Stomach (tissue), 19 donors: ENCODE measurements at places on chromosomes 11 and 22. TPM values are rescaled to one million over a fixed set of nuclear protein-coding genes. Genes with fewer than 3 reads are reported as not detected.

Gene EFCAB6
- 8.5 TPM for total RNA-seq

Gene GTF2H1
- total RNA-seq = 7.8 TPM

Gene OR52N4
- total RNA-seq = not detected

Gene OR5L1
- 0.37 TPM for total RNA-seq

Gene BAIAP2L2
- total RNA-seq = 397 TPM

Gene SRPRA
- 48.2 TPM for total RNA-seq

- no peak for DNase-seq
Measured at GRCh38 chr11:16291729-16292128, 64.6 kb downstream of the SOX6 start.
